ENCODE measurements at places on chromosomes 16 and 17. TPM values are rescaled to one million over a fixed set of nuclear protein-coding genes. Genes with fewer than 3 reads are reported as not detected.

NPIPB12 gene
- total RNA-seq, result 53.0 TPM

CASKIN1 gene
- 9.4 TPM for total RNA-seq

ZSCAN10 gene
- total RNA-seq, result 286 TPM

ATP2A1 gene
- total RNA-seq, result 5.6 TPM

APPBP2 gene
- 17.1 TPM for total RNA-seq

ZG16 gene
- not detected for total RNA-seq

DNA sequence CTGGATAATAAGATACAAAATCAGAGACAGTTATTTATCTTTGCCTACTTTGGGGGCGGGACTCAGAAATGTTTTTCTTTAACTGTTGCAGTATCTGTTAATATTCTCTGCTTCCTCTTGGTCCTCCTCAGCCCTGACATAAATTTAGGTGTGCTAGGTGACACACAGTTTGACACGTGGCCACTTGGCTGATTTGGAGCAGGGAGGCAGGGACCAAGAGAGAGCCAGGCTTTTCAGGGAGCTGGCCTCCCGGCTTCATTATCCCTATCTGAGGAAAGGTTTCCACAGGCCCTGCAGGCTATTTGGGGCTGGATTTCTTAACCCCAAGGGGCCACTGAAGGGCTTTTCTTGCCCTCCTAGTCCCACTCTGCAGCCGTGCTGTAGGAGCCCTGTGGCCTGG, 20.1 kb upstream of the NAT9 start:
- H3K4me3 ChIP-seq, result no peak overlapping the region
- H3K27ac ChIP-seq, result no peak overlapping the region
- no peaks in the 10 kb centered on the region for H3K27me3 ChIP-seq

- H3K27me3 ChIP-seq, result no peaks in the 10 kb centered on the region
- peaks cover 18% of the 10 kb centered on the region for H3K36me3 ChIP-seq
- H3K27ac ChIP-seq, result peak overlapping the region; percentile 33
- peak overlapping the region; percentile 33 for H3K4me3 ChIP-seq
- H3K4me1 ChIP-seq, result peaks cover 44% of the 10 kb centered on the region
Observed at GRCh38 chr17:77147357-77147801, 6.6 kb downstream of the SEC14L1 start.

DNA sequence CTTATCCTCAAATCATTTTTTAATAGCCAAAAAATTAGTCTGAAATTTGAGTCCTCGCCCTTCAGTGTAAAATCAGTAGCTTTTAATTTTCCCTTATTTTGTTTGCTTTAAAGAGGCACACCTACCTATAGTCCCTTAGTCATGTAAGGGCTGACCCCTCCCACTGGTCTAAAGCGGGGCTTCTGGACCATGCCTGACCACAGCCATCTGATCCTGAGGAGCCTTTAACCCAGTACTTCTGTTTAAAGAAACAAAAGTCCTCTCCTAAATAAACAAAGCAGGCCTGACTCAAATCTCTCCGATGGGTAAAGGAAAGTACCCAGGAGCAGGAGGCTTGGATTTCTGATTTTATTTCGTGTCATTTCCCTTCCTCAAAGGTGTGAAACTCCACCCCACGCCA, 92.0 kb upstream of the CCL2 start:
- H3K27ac ChIP-seq, result no peak overlapping the region
- H3K4me3 ChIP-seq, result no peak overlapping the region
- peaks cover 2% of the 10 kb centered on the region for H3K36me3 ChIP-seq
- no peaks in the 10 kb centered on the region for H3K27me3 ChIP-seq

DNA sequence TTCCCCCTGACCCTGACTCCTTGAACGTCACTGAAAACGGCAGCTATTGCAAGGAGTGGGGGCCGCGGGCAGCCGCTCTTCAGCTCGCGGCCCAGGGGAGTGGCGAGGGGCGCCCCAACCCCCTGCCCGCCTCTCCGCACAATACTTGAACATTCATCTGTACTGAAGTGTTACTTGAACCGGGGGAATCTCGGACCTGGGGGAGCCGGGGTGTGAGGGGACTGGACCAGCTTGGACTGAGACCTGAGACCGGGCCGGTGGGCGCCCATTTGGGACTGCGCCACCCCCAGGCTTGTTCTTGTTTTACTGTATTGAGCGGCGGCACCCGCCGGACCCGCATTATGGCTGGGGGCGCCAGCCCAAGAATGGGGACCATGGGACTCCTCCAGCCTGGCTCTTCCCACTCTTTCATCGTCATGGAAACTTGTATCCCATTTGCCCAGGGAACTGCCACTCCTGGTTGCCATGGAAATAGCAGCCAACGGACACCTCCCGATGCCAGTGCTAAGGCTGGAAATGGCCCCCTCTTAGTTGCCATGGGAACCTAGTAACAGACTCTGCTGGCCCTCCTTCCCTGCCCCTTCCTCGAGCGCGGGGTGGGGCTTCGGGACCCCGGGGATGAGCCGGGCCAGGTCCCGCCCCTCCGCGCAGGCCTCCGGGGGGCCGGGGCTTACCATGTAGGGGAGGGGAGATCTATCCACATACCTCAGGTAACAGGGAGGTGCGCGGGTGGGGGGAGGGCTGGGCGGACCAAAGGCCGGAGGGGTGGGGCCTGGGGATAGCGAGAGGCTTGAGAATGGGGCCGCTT, 805 bp upstream of the ORAI3 start:
- H3K27me3 ChIP-seq, result no peaks in the 10 kb centered on the region
- peaks cover 20% of the 10 kb centered on the region for H3K36me3 ChIP-seq
- DNase-seq, result peak; percentile 99
- peaks cover 22% of the 10 kb centered on the region for H3K4me1 ChIP-seq
- peak overlapping the region; percentile 76 for H3K4me3 ChIP-seq

- H3K4me3 ChIP-seq, result no peak overlapping the region
- H3K27me3 ChIP-seq, result no peaks in the 10 kb centered on the region
- DNase-seq, result no peak
- H3K27ac ChIP-seq, result no peak overlapping the region
- no peaks in the 10 kb centered on the region for H3K4me1 ChIP-seq
- no peaks in the 10 kb centered on the region for H3K36me3 ChIP-seq
Observed at GRCh38 chr16:2825906-2826305, 4.2 kb upstream of the ZG16B start.

GRCh38 chr17:27339198-27339835, 45.4 kb downstream of the WSB1 start:
- no peak for DNase-seq
- H3K27me3 ChIP-seq, result no peaks in the 10 kb centered on the region
- peak overlapping the region; percentile 32 for H3K4me3 ChIP-seq
- no peaks in the 10 kb centered on the region for H3K36me3 ChIP-seq
- H3K27ac ChIP-seq, result peak overlapping the region; percentile 83

DNA sequence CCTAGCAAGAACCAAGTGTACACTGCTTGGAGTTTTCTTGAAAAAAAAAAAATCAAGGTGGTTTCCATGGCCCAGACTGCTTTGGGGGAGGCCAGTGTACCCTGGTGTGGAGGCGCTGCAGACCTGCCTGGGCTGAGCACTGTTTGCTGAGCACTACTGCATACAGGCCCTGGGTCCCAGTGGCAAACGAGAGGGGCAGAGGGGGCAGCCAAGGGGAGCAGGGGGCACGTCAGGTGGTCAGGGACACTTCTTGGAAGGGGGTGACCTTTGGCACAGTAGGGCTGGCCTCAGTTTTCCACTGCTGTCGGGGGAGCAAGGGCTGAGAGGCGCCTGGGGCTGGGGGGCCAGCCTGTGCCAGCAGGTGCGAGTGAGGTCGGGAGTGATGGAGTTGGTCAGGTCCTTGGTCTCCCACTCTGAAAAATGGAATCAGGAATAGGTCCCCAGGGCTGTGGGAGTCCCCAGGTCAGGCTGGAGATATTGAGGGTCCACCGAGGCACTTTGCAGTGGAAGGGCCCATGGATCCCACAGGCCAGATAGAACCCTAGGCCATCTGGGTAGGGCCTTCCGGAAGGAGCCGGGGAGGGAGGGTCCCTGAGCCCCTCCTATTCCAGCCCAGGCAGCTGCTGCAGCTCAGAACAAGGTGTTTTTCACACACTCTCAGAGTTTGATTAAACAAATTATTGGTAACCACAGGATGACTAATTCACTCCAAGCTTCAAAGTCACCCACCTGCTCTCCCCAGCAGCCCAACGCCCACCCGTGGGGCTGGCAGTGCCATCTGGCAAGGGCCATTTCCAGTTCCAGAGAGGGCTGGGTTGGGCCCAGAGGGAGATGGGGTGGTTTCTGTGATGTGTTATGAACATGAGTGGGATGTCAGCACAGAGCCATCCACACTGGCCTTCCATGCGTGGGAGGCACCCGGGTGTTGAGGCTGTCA, 3.5 kb downstream of the ZFPM1 start:
- no peaks in the 10 kb centered on the region for H3K36me3 ChIP-seq
- no peak overlapping the region for H3K27ac ChIP-seq
- no peak for DNase-seq
- H3K4me3 ChIP-seq, result peak overlapping the region; percentile 60
- peaks cover 14% of the 10 kb centered on the region for H3K4me1 ChIP-seq
- H3K27me3 ChIP-seq, result peaks cover 49% of the 10 kb centered on the region

GRCh38 chr17:50375858-50376538, 3.0 kb downstream of the EME1 start:
- peaks cover 36% of the 10 kb centered on the region for H3K36me3 ChIP-seq
- no peak for DNase-seq
- no peak overlapping the region for H3K4me3 ChIP-seq
- H3K27ac ChIP-seq, result no peak overlapping the region
- no peaks in the 10 kb centered on the region for H3K27me3 ChIP-seq
